NCI-H510A treated with DMSO at 0.1 percent for 48 hours (cell line): ENCODE measurements at places on chromosomes 13 and 19.

DNA sequence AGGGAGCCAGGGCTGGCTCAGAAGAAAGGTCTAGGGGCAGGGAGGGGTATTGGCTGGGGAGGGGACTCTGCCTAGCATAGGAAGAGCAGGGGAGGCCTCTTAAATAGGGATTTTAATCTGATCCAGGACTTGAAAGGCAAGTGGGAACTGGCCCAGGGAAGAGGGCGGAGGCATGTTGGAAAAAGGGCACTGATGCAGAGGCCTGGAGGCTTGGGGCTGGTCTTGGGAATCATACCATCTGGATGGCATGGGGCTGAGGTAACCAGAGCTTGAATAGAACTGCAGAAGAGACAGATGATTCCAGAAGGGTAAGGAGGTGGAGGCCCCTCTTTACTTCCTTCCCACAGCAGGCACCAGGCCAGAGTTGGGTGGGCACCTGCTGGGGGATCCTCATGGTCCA is 29.1 kb downstream of the CERS4 start:
- DNase-seq, result no peak

GRCh38 chr13:64819081-64819480 is 2411.1 kb downstream of the PCDH9 start:
- no peak for DNase-seq

- no peak for DNase-seq
Observed at GRCh38 chr19:7199613-7200533, 94.3 kb downstream of the INSR start.

GRCh38 chr13:75399168-75399878 is 82.6 kb downstream of the TBC1D4 start:
- no peak for DNase-seq

DNA sequence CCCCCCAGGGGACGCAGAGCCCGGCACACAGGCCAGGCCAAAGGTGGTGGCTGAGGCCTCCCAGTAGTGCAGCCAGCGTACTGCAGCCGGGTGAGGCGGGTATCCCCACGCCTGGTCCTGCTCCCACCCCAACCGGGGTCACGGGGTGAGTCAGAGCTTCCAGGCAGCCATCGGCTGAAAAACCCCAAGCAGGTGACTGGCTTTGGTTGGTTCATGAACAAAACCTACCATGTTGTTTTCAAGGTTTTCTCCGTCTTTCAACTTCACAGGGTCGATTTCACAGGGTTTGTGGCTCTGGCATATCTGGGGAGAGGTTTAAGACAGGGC is 42.1 kb upstream of the C13orf46 start:
- DNase-seq, result no peak

- no peak for DNase-seq
Observed at GRCh38 chr19:41225238-41226052, 6.4 kb downstream of the AXL start.

- no peak for DNase-seq
Observed at GRCh38 chr13:44843403-44843802, 145.9 kb downstream of the NUFIP1 start.

DNA sequence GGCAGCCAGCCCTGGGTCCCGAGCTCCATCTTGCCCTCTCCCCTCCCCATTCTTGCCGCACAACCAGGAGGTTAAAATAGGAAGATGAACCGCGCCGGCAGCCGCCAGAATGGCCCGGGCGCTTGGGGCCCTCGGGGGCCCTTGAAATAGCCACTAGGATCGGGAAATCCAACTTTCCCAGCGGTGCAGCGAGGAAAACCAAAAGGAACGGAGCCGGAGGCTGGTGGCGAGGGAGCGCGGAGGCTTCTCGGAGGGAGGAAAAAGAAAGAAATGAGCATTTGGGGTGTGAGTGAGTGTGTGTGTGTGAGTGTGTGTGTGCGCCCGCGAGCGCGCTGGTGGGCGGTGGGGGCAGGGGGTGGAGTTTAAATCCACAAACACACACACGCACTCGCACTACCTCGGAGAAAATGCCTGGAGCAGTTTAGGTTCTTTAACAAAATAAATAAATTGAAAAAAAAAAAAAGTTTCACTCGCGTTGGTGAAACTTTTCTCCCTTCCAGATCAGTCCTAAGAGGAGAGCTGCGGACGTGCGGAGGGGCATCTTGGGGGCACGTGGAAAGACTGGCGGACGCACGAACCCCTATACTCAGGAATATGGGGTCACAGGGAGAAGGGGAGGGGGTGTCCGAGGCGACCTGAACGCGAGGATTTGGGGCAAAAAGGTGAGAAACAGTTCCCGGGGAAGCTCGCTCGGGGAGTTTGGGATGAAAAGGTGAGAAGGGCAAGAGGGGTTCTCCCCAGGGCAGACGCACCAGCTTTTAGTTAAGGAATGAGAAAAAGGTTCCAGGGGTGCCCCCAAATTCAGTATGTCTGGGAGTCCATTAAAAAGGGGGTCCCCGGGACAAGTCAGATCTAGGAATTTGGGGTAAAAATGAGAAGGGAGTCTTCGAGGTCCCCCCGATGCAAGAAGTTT is 1.3 kb downstream of the RFX2 start:
- peak; percentile 26 for DNase-seq

- no peak for DNase-seq
Observed at GRCh38 chr13:33639626-33640080, 178.3 kb upstream of the RFC3 start.
